WTC11 (cell line): ENCODE measurements at places on chromosomes 4 and X.

GRCh38 chrX:123882391-123882790 lies 22.5 kb downstream of the XIAP start:
- no peak for DNase-seq

DNA sequence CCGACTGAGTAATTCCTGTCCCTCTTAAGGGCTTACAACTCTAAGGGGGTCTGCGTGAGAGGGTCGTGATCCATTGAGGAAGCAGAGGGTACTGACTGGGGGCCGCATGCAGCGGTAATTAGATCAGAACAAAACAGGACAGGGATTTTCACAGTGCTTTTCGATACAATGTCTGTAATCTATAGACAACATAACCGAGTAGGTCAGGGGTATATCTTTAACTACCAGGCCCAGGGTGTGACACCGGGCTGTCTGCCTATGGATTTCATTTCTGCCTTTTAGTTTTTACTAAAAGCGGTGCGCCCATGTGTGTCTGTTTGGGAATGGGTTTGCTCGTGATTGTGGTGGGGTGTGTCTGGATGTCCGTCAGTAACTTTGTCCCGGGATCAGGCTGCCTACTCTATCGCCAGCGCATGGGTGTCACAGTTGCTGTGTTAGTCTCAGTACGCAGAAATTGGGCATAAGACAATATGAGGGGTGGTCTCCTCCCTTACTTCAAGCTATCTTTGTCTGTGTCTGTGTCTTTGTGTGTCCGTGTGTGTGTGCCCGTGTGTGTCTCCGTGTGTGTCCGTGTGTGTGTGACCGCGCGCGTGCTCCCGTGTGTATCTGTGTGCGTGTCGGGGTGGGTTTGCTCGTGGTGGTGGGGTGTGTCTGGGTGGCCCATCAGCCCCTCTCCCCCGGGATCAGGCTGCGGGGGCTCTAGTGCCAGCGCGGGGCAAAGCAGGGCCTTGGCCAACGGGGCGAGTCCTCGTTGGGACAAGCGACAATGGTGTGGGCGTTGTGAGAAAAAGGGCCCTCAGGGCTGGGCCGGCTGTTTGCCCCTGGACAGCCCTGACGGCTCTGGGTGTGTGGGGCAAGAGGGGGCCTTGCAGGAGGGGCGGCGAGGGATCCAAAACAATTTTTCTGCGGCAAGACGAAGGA lies 10.4 kb downstream of the FRG2 start:
- no peak for DNase-seq

- no peak for DNase-seq
Observed at GRCh38 chr4:51894059-51894645, 51.2 kb downstream of the DCUN1D4 start.

DNA sequence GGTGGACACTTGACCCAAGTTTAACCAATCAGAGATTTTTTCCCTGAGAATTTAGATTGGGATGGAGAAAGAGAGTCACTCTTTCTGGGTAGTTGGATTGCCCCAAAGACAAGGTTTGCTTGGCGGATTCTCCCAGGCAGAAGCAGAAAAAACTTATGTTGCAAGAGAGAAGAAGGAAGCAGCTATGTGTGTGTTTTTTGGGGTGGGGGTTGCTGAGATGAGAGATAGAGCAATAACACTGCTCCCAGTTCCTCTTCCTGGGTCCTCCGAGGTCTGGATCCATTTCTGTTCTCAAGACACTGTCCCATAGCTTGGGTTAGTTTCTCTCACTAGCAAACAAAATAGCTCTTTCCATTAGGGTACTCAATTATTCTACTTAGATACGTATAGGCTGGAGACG lies 222.1 kb downstream of the STIM2 start:
- no peak for DNase-seq

- no peak for DNase-seq
Observed at GRCh38 chrX:100717363-100717762, 14.6 kb downstream of the SYTL4 start.

DNA sequence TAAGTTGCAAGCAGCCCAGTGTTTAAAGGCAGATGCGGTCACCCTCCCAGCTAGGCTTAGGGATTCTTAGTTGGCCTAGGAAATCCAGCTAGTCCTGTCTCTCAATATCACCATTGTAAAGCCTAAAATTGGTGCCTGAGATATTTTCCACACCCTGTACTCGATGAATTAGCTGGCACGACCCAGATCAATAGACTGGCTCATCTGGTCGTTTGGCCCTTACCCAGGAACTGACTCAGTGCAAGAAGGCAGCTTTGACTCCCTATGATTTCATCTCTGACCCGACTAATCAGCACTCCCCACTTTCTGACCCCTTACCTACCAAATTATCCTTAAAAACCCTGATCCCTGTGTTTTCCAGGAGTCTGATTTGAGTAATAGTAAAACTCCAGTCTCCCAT lies 384.9 kb upstream of the SLC7A11 start:
- DNase-seq = no peak

DNA sequence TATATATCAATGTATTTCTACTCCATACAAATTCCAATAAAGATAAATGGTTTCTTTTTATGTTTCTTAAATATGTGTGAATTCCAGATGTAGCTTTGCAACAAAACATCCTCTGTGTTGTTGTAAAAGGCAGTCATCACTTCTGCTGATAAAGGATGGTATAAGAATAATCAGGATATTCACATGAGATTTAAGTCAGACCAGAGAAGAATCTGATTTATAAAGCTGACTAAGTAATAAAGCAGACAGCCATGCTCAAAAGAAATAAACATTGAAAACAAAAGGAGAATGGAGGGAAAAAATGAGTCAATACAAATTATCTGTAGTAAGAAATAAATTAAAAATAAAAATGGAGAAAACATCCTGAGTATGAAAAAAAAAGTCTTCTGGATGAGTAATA lies 27.0 kb upstream of the SLC7A11 start:
- no peak for DNase-seq

GRCh38 chr4:142565771-142566170 lies 280.3 kb downstream of the INPP4B start:
- DNase-seq = no peak

DNA sequence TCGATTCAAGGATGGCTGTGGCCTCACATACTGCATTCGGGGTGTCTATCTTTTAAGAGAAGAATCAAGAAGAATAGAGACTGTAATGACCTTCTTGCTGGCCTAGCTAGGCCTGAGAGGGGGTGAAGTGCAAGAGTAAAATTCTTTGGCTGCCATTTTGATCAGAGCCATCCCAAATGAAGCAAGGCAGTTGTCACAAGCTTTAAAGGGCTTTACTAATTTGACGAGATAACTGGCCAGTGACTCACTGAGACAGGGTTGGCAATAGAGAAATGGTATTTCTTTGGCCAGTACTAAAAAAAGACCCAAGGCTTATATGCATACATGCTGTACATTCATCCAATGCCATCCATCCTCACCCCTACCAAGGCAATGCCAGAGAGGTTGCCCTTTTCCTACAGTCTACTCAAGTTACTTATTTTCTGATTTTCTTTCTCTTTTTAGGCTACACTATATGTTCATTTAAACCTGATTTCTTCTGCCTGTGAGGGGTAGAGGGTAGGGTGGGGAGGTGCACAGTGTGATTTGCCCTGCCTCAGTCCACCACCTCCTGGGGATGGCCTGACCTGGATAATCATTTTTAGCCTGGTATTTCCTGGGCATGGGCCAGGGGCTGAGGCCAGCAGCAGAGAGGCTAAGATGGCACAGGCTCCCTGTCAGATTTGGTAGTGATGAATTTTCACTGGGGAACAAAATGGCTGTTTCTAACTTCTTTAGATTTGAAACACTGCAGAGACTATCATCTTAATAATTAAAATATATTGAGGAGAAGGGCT lies 32.2 kb downstream of the ATG4A start:
- DNase-seq = no peak

- no peak for DNase-seq
Observed at GRCh38 chr4:134465417-134465816, 263.8 kb upstream of the PABPC4L start.

DNA sequence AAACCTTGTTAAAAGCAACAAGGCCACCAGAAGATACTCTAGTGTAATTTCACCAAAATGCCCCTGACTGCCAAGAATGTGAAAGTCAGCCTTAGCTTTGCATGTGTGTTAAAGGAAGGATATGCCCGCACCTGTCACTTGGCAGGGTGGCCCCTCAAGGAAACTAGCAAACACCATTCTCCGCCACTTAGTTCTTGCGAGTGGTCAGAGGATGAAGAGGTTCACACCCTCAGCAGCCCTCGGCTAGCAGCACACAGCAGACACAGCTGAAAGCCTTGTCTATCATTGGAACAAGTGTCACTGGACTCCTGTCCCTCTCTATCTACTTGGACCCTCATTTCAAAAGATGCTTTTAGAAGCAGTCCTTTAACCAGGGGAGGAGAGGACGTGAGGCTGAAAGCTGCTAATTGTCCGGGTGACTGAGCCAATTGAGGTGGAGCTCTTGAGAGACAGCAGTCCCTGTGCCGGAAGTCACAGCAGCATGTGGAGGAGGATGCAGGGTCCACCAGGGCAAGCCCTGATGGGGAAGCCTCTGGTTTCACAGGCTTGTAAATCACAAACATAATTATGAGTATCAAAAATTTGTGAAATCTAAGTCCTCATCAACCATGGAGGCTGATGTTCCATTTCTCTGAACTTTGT lies 18.0 kb downstream of the HHIP start:
- no peak for DNase-seq

GRCh38 chr4:86972997-86973396 lies 38.2 kb downstream of the AFF1 start:
- DNase-seq = peak; percentile 19

DNA sequence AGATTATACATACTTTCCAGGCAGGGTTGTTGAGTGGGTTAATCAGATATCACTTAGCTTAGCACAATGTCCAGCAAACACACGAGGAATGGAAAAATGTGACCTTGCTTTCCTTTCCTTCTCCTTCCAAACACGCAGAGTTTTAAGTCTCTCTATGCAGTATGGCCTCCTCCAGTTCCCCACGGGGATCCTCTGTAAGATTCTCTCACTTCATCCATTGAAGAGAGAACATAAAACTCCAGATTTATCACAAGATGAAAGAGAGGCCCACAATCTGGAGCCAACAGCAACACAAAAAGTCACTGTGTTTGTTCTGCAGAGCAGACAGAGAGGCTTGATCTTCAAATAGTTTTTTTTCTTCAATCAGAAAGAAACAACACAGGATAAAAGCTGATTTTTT lies 336.8 kb upstream of the CLNK start:
- no peak for DNase-seq

- DNase-seq = no peak
Observed at GRCh38 chr4:154609532-154609931, 2.9 kb downstream of the FGG start.

GRCh38 chr4:8182858-8183725 lies 16.0 kb upstream of the SH3TC1 start:
- DNase-seq = no peak

DNA sequence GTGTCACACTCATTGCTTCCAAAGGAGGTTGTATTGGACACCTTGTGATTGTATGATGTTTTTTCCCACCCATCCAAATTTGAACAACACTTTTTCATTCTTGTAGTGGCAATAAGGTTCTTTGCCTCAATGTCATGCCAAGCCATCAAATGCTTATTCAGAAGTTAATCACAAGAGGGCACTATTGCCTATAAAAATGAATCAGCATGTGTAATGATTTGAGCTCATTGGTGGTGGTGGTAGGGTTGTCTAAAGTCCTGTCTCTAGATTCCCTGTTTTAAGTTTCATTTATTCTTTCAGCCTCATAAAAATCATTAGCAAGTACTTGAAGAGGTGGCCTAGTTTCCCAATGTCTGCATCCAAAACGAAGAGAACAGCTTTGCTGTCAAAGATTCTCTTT lies 37.0 kb downstream of the IRS4 start:
- no peak for DNase-seq

- no peak for DNase-seq
Observed at GRCh38 chr4:111849746-111850284, 295.4 kb upstream of the FAM241A start.

- no peak for DNase-seq
Observed at GRCh38 chr4:30727409-30727808, 7.2 kb downstream of the PCDH7 start.

- no peak for DNase-seq
Observed at GRCh38 chr4:75345423-75345822, 168.8 kb downstream of the RCHY1 start.

- no peak for DNase-seq
Observed at GRCh38 chrX:135481696-135482179, 38.7 kb upstream of the INTS6L start.

- peak; percentile 40 for DNase-seq
Observed at GRCh38 chr4:54099748-54100574, at the start of gene GSX2. Gene GSX2 (plus strand): TSS chr4:54100163. CDS start chr4:54100345, 182 bp downstream.

DNA sequence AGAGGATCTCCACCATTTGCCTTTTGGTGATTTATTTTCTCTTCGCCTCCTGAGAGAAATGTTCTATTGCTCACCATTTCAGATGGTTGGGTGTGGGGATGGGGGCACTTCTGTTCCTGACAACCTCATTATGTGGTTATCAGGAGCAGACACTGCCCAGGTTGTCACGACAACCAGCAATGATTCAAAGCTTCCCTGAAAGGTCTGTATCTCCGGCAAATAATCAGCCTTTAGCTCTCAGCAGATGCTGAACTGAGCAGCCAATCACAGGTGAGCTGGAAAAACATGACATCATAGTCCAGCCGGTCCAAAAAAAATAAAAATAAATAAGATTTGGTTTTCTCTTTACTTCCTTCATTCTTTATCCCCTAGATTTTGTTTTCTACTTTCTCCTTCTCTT lies 5.5 kb upstream of the PAK3 start:
- no peak for DNase-seq

GRCh38 chrX:79444694-79445210 lies 77.6 kb upstream of the ITM2A start:
- DNase-seq = no peak

DNA sequence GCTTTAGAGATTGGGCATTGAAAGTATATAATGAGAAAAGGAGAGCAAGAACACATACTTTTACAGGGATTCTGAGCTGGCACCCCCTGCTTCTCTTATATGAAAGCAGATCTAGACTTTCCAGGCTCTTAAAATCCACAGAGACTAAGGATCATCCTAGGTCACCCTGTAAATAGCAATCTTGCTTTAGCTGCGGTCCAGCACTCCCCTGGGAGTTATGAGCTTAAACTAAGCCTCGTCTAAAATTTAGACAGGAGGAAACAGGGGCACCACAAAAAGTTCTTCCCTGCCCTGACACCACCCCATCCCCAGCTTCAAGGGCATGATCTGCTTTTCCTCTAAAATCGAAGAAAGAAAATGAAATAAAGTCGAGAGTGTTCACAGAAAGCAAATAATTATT lies 143.3 kb upstream of the KCNIP4 start:
- no peak for DNase-seq

DNA sequence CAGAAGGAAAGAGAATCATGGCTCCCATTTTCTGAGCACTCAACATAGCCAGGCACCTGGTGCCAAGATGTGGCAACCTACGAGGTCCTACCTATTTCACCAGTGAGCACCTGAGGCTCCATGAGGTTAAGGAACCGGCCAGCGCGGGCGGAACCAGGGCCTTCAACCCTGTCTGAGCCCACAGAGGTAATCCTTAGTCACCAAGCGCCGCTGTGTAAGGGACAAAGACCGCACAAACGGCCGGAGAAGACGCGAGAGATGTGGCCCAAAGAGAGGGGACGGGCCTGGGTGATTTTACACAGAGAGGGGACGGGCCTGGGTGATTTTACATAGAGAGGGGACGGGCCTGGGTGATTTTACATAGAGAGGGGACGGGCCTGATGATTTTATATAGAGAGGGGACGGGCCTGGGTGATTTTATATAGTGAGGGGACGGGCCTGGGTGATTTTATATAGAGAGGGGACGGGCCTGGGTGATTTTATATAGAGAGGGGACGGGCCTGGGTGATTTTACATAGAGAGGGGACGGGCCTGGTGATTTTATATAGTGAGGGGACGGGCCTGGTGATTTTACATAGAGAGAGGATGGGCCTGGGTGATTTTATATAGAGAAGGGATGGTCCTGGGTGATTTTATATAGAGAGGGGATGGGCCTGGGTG lies 114.2 kb downstream of the SMIM20 start:
- peak; percentile 62 for DNase-seq
